ENCODE measurements at places on chromosomes 5 and 9.

GRCh38 chr5:78896132-78896531 lies 89.0 kb downstream of the ARSB start:
- DNase-seq, result peak; percentile 76

DNA sequence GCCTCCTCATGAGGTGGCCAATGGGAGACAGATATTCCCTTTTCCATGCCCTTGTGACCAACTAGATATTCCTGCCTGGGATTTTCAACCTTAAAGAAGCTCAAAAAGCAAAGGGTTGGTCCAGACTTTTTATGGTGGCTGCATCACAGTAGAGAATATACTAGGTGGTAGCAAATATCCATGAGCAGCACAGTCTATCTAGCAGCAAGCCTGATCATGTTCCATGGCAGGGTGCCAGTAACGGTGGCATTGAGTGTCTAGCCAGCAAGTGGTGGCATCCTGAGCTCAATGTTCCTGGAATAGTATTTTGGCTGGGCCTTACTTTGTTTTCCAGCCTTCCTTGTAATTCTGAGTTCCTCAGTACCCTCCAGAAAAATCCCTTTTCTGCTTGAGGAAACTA lies 25.8 kb downstream of the CDC25C start:
- no peak for DNase-seq

DNA sequence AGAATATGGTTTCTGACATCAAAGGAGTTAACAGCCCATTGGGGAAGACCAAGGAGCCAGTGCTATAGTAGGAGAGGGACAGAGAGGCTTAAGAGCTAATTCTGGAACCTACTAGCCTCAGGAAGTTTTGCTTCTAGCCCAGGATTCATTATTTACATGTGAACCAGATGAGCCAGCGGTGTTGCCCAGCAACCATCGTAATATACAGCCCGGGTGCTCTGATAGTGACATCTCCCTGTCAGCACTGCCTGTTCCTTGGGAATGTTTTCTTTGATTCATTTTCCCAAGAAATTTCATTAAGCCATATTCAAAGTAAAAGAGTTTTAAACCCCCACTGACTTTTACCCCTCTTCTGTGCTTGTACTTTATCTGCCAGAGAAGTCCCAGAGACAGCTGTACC lies 217.4 kb upstream of the ADAMTSL1 start:
- peak; percentile 58 for DNase-seq

DNA sequence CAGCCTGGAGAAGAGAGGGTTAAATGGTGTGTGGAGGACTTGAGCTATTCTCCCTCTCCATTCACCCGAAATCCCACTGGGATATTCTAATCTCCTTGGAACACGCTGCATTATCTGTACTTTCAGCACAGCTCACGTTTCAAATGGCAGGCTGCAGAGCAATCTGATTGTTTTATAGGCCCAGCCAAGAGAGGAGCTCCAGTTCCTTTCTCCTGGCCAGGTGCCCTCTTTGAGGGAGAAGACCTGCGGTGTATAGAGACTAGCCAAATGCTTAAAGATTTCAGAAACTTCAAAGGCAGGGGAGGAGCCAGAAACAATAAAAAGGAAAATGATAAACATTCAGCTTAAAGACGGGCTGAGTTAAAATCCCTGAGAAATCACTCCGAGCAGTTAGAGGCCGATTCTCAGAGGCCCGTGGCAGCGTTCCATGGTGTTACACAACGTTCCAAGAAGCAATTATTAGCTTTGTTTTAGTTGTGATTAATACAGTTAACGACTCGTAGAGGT lies 564.0 kb upstream of the KLF4 start:
- DNase-seq, result peak; percentile 88

GRCh38 chr5:52784737-52785136 lies 3.0 kb upstream of the ITGA1 start:
- no peak for DNase-seq

DNA sequence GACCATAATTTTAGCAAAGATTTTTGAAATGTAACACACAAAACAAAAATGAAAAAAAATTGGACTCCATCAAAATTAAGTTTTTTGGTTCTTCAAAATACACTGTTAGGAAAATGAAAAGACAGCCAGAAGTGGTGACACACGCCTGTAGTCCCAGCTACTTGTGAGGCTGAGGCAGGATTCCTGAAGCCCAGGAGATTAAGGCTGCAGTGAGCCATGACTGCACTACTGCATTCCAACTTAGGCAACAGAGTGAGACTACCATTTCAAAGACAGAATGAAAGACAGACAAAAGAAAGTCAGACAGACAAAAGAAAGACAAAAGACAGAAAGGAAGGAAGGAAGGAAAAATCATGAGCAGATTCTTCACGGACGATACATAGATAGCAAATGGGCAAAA lies 7.5 kb downstream of the DIAPH1 start:
- DNase-seq, result no peak

GRCh38 chr9:15549611-15550010 lies 3.2 kb upstream of the CCDC171 start:
- DNase-seq, result no peak

- no peak for DNase-seq
Measured at GRCh38 chr5:154262342-154262741, 71.8 kb downstream of the GALNT10 start.

GRCh38 chr5:88677943-88678769 lies 204.8 kb downstream of the MEF2C start:
- no peak for DNase-seq

DNA sequence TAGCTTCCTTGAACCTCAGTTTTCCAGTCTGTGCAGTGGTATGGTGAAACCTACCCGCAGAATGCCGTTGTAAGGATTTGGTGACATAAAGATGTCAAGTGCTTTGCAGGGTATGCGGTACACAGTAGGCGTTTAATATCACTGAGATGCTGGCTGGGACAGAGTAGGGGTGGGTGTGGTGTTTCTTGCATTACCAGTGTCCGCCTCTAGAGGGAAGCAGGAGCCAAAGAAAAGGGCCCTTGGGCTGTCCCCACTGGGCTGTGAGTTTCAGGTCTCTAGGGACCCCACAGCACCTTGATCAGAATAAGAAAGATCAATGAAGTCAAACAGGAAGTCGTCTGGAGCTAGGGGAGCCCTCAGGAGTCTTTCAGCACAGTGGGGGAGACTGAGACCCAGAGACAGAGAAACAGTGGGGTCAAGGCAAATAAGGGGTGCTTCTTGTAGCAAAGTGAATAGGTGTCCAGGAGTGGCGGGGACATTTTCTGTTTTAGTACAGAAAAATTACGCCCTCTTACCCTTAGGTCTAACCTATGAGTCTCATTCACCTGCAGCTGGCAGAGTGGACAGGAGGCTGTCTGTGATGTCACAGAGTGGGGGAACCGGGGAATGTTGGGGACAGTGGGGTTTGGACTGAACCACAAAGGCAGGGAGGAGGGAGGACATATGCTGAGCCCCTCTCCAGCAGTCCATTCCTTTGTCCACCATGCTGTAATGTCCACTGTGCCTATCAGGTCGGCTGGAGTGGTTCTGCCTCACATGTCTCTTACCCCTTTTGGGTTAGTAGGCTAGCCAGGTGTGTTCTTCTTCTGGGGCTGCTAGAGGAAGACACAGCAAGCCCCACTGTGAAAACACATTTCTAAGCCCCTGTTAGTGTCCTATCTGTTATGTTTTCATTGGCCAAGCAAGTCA lies 4.7 kb upstream of the TEX53 start:
- peak; percentile 52 for DNase-seq

GRCh38 chr5:157327771-157328170 lies 61.8 kb downstream of the CYFIP2 start:
- DNase-seq, result no peak

DNA sequence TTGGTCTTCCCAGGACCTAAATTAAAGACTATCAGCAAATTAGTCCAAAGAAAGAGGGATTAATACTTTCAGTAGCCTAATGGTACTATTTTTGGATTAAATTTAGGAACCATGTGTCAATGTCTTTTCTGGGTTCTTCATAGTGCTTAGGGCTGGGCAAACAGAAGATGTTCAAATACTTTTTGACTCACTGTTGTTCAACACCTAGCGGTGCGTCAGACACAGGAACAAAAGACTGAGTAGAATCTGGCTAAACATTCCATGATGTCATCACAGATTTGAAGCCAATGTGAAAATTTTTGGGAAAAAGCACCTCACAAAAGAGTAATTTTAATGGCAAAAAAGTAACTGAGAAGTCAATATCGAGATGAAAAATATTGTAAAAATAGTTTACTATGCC lies 544.4 kb downstream of the EFNA5 start:
- no peak for DNase-seq

DNA sequence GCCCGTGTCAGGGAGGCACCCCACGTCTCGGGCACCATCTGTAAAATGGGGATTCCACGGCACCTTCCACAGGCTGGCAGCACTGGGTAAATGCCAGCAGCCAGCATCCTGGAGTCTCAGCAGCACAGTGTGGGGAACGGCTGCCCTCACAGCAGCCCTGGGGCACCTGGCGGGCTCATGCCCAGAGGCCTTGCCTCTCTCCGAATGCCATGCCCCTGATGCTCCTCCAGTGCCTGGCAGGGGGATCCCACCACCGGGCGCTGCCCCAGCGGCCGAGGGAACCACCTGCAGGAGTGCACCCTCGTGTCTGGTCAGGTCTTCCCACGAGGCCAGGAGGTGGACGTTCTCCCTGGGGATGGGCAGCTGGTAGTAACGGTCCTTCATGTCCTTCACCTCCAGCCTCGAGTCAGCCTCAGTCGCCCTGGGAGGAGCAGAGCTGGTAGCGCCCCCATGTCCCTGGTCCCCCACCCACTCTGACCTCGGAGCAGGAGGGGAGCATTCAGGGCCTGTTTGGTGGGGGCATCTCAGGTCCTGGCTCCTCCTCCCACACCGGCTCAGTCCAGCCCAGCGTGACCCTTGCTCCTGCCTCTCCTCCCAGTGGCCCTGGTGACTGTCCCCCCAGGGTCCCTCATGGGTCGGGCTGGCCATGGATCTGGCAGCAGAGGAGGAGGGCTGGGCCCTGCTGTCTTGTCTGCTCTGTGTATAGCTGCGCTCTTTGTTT lies 49.9 kb upstream of the NRARP start:
- no peak for DNase-seq

DNA sequence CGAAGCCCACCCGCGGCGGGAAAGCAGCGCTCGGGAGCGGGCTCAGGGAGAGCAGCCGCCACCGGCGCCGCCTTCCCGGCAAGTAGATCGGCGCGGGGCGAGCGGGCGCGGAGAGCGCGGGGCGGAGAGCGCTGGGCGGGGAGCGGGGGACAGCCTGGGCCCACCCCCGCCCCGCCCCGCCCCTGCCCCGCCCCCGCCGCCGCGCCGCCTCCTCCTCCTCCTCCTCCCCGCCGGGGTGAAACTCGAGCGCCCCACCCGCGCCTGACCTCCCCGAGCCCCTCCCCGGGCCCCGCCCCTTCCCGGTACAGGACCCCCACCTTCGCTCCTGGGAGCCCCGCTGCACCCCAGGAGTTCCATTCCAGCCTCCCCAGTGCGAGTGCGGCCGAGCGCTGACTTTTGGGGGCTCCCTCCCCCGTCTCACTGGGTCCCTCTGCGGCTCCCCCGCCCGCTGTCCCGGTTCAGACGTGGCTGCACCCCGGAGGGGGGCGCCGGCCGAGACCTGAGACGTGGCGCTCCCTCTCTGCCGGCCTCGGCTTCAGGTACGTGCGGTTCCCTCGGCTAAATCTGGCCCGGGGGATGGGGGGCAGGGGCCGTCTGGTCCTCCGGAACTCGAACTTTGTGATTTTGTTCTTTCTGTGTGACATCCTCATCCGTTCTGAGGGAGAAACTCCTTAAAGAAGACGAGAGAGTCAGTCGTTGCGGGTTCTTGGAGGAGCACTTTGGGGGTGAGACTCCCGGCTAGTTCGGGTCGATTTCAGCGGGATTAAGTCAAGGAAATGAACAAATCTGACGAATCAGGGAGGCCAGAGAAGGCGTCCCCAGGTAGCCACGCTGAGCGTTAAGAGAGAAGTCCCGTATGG lies at the start of gene SEMA5A:
Gene SEMA5A, minus strand, starts transcription at position 84 of the 860 bp plus-strand sequence. CDS start 166,129 bp downstream, outside the sequence.
- DNase-seq, result peak; percentile 80

DNA sequence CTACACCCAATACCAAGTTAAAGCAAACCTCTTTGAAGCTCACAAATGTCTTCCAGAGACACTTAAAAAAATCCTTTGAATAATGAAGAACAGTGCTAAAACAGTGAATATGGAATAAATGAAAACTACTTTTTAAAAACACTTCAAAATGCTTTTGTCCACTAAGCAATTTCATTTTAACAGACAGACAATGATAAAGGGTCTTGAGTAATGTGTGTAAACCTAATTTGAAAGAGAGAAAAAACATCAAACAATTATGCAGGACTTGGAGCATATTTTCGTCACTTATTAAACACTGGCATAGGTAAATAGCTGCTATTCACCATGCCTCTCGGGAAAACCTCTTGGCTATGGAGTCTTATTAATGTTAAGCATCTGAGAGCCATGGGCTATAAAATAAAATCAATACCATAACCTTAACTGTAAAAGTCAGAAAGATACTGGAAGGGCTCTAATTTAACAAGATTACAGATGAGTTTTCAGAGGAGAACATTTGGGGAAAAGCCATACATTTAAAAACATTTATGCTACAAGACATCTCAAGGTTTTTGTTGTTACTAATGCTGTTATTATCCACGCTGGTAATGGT lies 177.8 kb downstream of the NFIB start:
- no peak for DNase-seq

GRCh38 chr9:125906144-125906543 lies 159.0 kb downstream of the PBX3 start:
- peak; percentile 64 for DNase-seq
